Foreskin keratinocyte (primary cell): ENCODE measurements at places on chromosomes 5 and 9. TPM values are rescaled to one million over a fixed set of nuclear protein-coding genes. Genes with fewer than 3 reads are reported as not detected.

Gene GMCL2
- total RNA-seq, result not detected in 2 replicates

Gene OTULINL
- total RNA-seq, result 1.8 and 2.0 TPM in 2 replicates

Gene IGIP
- 1.4 and 1.6 TPM in 2 replicates for total RNA-seq

Gene PRDM9
- not detected in 2 replicates for total RNA-seq

Gene ALDOB
- not detected in 2 replicates for total RNA-seq

Gene LPAR1
- total RNA-seq, result 27.0 and 30.9 TPM in 2 replicates

Gene PCDHGB6
- total RNA-seq, result 0.14 and 0.34 TPM in 2 replicates

Gene IFNA21
- total RNA-seq, result not detected in 2 replicates

Gene ANKRD34B
- total RNA-seq, result not detected in 2 replicates

Gene PCDHGB7
- total RNA-seq, result 0.46 and 1.1 TPM in 2 replicates

Gene PCDH12
- total RNA-seq, result 0.03 and 0.07 TPM in 2 replicates

Gene SCGB3A2
- not detected in 2 replicates for total RNA-seq

Gene ACTBL2
- total RNA-seq, result 0.04 TPM in 1 of 2 replicates, not detected in the other

Gene PAEP
- total RNA-seq, result not detected in 2 replicates

Gene CENPH
- 33.6 and 37.9 TPM in 2 replicates for total RNA-seq

Gene POLR1E
- total RNA-seq, result 39.7 and 48.9 TPM in 2 replicates

Gene SPATA6L
- 0.24 and 0.28 TPM in 2 replicates for total RNA-seq

Gene PSAT1
- total RNA-seq, result 108 and 200 TPM in 2 replicates

Gene TPRN
- 6.2 and 6.6 TPM in 2 replicates for total RNA-seq

Gene PCDHGB3
- 0.07 TPM in 1 of 2 replicates, not detected in the other for total RNA-seq

Gene RGS14
- total RNA-seq, result 19.6 and 22.1 TPM in 2 replicates

Gene AP3B1
- 60.6 and 63.6 TPM in 2 replicates for total RNA-seq

Gene PCDHB2
- 0.10 and 0.11 TPM in 2 replicates for total RNA-seq

Gene HTR1A
- total RNA-seq, result not detected in 2 replicates

Gene ANKRA2
- 11.3 and 11.4 TPM in 2 replicates for total RNA-seq

Gene PCDHGA6
- 0.04 and 0.14 TPM in 2 replicates for total RNA-seq

Gene SLC36A2
- not detected in 2 replicates for total RNA-seq

Gene PCDHGA1
- total RNA-seq, result 0.04 TPM in 1 of 2 replicates, not detected in the other

Gene ACOT12
- total RNA-seq, result not detected in 2 replicates

Gene BTNL3
- not detected in 2 replicates for total RNA-seq

Gene FRMPD1
- total RNA-seq, result 0.03 and 0.04 TPM in 2 replicates

Gene ENTR1
- total RNA-seq, result 45.3 and 57.1 TPM in 2 replicates

Gene ROR2
- total RNA-seq, result 1.2 and 2.0 TPM in 2 replicates

Gene MEIKIN
- not detected in 2 replicates for total RNA-seq

Gene SLC25A2
- total RNA-seq, result not detected in 2 replicates

Gene ADRA1B
- total RNA-seq, result 0.11 TPM in 1 of 2 replicates, not detected in the other

Gene GNE
- total RNA-seq, result 14.1 and 14.6 TPM in 2 replicates

Gene TRIM36
- total RNA-seq, result 1.8 and 2.4 TPM in 2 replicates

Gene CDH9
- total RNA-seq, result not detected in 2 replicates

Gene OR2V1
- total RNA-seq, result not detected in 2 replicates

Gene ITK
- not detected in 2 replicates for total RNA-seq

Gene ARAP3
- 4.8 and 7.0 TPM in 2 replicates for total RNA-seq

Gene MARCOL
- not detected in 2 replicates for total RNA-seq

Gene ZNF346
- total RNA-seq, result 11.7 and 12.0 TPM in 2 replicates

Gene RANBP17
- total RNA-seq, result 1.9 and 4.2 TPM in 2 replicates

Gene IER5L
- total RNA-seq, result 10.7 and 11.6 TPM in 2 replicates

Gene EXD3
- total RNA-seq, result 4.5 and 5.5 TPM in 2 replicates

Gene GARIN3
- total RNA-seq, result not detected in 2 replicates

Gene ACER2
- total RNA-seq, result 3.5 and 4.0 TPM in 2 replicates

Gene BASP1
- 83.8 and 106 TPM in 2 replicates for total RNA-seq

Gene SLC9A3
- total RNA-seq, result 0.65 and 0.85 TPM in 2 replicates

Gene GABRG2
- not detected in 2 replicates for total RNA-seq

Gene SHC3
- under 0.01 and 0.07 TPM in 2 replicates for total RNA-seq

Gene CER1
- not detected in 2 replicates for total RNA-seq

Gene FOXD4L3
- 0.04 TPM in 1 of 2 replicates, not detected in the other for total RNA-seq

Gene NR4A3
- total RNA-seq, result 0.04 and 0.07 TPM in 2 replicates

Gene GTF3C5
- 61.0 and 66.3 TPM in 2 replicates for total RNA-seq
